Stimulated activated CD4-positive, alpha-beta T cell treated with anti-CD3 and anti-CD28 coated beads, Interleukin-1b, Interleukin-23, amount 100 ng/mL, for 1 hour (primary cell): ENCODE measurements at places on chromosomes 12 and 14.

DNA sequence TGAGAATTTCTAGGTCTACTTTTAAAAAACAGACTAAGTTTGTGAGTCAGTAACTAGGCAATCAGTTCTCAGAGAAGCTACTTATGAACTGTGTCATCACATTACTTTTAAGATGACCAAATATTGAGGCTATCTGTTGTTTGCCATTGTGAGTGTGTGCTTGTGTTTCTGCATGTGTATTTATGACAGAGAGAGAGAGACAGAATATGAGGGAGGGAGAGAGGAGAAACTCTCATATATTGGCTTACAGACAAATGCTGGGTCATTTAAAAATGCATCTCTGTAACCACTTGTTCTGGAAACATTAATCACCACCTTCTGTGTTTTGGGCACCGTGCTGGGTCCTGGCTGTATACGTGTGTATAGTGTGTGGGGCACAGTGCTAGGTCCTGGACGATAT, 161.5 kb upstream of the FRMD6 start:
- no peak for DNase-seq

- DNase-seq = no peak
These were observed 30.8 kb downstream of the NTN4 start for GRCh38 chr12:95759718-95760117.

- no peak for DNase-seq
These were observed 450.6 kb downstream of the ZFP36L1 start for GRCh38 chr14:68342216-68342763.

GRCh38 chr12:128872303-128872702, 19.0 kb downstream of the GLT1D1 start:
- DNase-seq = no peak

DNA sequence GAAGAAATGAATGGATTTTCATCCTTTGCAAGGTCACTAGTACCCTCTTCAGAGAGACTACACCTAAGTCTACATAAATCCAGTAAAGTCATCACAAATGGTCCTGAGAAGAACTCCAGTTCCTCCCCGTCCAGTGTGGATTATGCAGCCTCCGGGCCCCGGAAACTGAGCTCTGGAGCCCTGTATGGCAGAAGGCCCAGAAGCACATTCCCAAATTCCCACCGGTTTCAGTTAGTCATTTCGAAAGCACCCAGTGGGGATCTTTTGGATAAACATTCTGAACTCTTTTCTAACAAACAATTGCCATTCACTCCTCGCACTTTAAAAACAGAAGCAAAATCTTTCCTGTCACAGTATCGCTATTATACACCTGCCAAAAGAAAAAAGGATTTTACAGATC, 40.8 kb downstream of the SPATA7 start:
- DNase-seq = no peak

DNA sequence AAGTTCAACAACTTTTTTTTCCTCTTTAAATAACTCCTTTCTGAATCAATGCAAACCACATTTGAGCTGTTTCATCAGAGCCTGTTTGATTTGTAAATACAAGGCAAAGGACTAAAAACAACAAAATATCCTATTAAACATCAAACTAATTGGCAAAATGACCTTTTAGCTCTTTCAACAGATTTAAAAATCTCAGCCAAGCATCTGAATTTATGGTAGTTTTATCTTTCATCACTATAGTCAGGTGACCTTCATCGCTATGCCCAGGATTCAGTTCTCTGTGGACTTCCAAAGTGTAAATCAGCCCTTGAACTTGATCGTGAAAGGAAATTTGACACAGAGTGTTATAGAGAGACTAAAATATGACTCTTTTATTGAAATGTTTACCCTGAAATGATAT, 1554.5 kb upstream of the FLRT2 start:
- DNase-seq = no peak

GRCh38 chr12:510071-510825, 50.5 kb downstream of the B4GALNT3 start:
- no peak for DNase-seq

- DNase-seq = no peak
These were observed 14.0 kb downstream of the KCTD10 start for GRCh38 chr12:109462868-109463692.

GRCh38 chr12:130073721-130074120, 88.5 kb upstream of the FZD10 start:
- no peak for DNase-seq

DNA sequence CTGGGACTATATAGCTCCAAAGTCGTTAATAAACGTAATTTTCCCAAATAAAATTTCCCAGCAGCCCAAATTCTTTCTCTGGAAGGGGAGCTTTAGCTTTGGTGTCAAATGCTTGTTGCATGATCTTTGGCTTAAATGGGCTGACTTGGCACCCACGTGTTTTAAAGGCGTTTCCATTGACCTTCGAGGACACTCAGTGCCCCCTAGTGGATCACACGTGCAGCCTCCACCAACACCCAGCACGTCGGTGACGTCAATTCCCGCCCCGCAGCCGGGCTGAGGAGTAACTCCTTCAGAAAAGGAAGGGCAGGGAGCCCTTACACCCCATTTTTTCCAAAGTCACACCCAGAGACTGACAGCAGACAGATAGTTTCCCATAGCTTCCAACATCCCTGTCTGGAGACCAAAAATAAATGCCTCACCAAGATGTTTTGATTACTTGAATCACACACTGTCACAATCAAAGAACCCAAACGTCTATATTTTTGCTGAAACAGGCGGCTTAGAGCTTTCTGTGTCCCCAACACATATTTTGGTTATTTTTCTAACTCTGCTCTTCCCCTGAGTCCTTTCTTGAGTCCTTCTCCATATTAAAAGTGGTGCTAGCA, 707.9 kb downstream of the AACS start:
- DNase-seq = no peak

GRCh38 chr12:50101663-50102062, 2.1 kb upstream of the GPD1 start:
- no peak for DNase-seq

GRCh38 chr12:69502345-69503081, 32.3 kb downstream of the FRS2 start:
- no peak for DNase-seq

DNA sequence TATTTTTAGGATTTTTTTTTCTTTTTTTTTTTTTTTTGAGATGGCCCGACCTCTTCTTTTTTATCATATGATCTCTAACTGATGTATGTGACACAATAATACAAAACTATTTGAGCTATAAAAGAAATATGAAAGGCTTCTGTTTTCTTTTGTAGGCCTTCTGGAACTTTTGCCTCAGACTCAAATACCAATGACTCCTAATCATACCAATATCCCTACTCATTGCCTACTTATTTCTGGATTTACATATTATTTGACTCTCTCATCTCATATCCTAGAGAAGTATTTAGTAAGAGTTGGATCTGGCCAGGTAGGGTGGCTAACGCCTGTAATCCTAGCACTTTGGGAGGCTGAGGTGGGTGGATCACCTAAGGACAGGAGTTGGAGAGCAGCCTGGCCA, 12.7 kb upstream of the WDR89 start:
- no peak for DNase-seq

DNA sequence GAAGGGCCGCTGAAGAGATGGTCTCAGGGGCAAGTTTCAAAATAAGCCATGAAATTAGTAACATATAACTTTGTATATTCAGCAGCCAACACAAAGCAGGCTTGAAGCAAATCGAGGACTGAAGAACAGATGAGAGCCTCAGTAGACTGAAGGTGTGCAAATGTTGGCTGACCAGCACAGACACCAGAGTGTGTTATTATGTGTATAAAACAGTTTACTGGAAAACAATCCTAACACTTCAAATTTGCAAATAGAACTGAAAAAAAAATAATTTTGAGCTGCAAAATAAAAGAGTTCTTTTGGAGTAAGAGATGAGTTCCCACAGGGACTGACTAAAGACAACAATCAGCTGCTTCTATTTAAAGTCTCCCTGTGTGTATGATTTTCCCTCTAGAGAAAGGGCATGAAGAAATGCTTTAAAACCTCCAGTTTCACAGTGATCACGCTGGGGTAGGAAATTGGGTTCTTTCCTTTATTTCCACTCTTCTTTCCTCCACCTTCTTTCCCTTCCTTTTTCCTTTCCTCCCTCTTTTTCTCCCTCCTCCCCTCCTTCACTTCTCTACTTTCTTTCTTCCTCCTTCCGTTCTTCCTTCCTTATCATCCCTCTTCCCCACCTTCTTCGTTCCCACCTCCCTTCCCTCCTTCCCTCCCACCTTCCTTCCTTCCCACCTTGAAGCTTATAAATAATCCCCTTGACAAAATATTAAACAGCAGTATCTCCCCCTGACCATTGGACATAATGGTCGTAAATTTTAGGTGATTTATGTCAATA, 383.9 kb upstream of the DCN start:
- DNase-seq = no peak

DNA sequence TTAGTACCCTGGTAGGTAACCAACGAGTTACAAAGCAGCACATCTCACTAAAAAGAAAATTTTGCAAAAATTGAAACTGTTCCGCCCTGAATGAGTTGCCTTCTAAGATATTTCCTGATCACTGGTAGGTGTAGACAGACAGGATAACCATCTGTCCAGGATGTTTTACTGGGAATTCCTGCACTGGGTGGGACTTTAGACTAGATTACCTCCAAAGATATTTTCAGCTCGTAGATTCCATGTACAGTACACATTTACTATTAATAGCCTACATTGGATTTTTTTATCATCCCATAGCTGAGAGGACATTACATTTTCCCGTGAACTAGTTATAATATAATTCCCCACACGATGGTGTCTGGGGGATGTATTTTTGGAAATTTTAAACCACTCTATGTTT, 139.6 kb downstream of the DYRK2 start:
- DNase-seq = no peak

DNA sequence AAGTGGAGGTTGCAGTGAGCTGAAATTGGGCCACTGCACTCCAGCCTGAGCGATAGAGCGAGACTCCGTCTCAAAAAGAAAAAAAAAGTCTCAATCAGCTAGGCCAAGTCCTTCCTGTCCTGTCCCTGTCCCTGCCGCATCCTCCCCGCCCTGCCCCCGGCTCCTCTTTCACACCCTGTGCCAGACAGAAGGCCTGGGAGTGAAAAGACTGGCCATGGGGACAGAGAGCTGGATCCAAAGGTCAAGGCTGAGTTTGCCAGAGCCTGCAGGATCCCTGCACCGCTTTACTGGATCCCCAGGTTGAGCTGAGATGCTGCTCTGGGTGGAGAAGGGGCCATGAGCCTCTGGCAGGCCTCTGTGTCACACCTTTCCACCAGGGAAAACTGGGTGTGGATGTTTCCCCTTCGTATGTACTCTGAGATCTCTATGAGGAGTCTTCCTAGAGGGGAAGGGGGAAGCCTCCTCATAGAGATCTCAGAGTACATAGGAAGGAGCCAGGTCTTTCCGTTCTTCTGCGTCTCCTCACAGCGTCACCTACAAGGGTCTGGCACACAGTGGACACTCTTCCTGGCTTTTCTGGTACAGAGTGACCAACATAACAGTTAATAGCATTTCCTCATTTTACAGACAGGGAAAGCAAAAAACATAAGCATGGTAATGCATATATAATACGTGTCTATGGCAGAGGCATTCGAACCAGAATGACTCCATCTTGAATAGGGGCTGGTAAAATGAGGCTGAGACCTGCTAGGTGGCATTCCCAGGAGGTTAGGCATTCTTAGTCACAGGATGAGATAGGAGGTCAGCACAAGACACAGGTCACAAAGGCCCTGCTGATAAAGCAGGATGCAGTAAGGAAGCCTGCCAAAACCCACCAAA, 35.1 kb downstream of the NINJ2 start:
- DNase-seq = no peak

DNA sequence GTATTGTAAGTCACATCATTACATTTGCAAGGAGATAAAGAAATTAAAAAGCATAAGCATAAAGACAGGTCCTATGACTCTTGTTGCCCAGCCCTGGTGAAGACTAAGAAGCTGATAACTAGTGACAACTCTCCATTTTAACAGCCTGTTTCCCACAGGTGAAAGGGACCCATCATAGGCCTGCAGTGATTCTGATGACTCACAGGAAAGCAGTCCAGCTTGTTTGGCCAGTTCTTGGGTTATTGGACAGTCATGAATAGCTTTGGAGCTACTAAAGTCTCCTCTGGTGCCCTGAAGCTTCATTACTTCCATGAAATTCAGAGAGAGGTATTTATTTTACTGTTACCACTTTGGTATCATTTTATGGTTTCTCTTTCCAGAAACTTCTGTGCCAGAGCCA, 55.5 kb upstream of the DYRK2 start:
- no peak for DNase-seq

GRCh38 chr14:66972469-66972868, 216.8 kb upstream of the GARIN2 start:
- DNase-seq = no peak

GRCh38 chr14:100587086-100587762, at the start of gene BEGAIN:
TSS of gene BEGAIN (minus strand) at chr14:100587417. CDS start at chr14:100587290, 127 bp downstream.
- no peak for DNase-seq

- no peak for DNase-seq
These were observed 2.2 kb upstream of the LMO3 start for GRCh38 chr12:16607906-16608775.

DNA sequence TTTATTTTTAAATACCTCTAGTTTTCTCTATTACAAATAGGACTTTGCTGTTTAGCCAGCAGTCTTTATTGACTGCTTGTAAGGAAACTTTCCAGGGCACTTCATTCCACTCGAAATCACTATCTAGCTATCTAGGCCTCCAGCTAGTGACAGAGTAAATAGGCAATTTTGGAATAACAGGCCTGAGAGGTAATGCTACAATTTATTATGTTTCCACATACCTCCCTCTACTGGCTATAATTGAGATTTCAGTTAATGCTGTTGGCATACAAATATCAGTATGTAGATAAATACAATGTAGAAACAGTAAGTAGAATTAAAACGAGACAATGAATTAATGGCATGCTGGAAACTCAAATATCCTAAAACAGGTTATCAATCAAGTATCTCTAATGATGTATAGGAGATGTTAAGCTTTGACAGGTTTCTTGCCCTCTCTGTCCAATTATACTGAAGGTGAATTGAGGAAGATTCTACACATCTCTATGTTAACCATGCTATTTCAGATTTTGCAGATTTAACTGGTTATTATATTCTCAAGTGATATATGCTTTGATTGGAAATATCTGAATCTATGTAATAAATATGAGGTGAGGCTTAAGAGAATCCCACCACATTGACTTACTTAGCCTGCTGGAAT, 7.2 kb downstream of the DTD2 start:
- DNase-seq = no peak

DNA sequence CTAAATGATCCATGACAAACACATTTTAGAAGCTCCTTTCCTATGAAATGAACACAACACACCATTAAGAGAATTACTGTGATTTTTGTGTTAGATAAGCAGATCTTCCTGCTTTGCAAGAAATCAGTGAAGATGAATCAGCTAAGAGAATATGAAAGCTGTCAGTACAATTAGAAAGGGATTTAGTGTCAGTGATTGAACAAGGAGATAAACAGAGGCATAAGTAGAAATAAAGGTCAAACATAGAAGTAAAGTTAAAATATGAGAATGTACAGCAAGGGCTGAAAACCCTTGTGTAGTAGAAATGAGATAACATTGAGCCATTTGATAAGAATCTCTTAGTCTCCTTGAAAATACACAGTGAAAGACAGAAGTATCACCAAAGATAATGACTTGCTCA, 21.4 kb upstream of the SLC16A7 start:
- no peak for DNase-seq
